Stimulated activated CD4-positive, alpha-beta T cell treated with anti-CD3 and anti-CD28 coated beads, Interleukin-1b, Interleukin-23, amount 100 ng/mL, for 1 hour (primary cell): ENCODE measurements at places on chromosomes 4 and X.
A peak's percentile ranks its signal among the peaks of the same experiment; 100 is the strongest.

DNA sequence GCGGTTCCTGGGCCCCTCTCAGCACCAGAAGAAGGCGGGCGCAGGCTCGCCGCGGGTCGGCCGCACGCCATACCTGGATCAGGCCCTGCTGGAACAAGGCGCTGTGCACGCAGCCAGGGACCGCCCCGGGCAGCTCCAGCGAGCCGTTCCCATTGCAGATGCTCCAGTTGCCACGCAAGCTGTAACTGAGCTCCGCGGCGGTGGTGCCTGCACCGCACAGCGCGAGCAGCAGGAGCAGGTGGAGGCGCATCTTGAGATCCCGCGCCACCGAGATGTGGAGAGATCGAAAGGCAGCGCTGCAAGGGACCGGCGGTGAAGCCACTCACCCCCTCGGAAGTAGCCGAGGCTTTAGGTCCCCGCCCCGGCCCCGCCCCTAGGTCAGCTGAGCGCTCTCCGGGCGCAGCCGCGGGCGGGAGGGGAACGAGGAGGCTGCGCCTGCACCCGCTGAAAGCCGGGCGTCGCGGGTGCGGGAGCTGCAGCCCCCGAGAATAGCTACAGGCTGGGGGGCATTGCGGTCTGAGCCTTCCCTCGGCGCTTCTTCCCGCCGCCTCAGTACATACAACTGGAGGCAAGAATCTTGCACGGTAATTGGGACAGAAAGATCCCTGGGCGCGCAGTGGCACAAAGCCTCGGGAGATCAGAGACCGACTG lies at the start of gene MANBA:
TSS of gene MANBA (minus strand) at position 324 of the 651 bp plus-strand sequence. CDS start at position 250, 74 bp downstream.
- DNase-seq: peak; percentile 47

DNA sequence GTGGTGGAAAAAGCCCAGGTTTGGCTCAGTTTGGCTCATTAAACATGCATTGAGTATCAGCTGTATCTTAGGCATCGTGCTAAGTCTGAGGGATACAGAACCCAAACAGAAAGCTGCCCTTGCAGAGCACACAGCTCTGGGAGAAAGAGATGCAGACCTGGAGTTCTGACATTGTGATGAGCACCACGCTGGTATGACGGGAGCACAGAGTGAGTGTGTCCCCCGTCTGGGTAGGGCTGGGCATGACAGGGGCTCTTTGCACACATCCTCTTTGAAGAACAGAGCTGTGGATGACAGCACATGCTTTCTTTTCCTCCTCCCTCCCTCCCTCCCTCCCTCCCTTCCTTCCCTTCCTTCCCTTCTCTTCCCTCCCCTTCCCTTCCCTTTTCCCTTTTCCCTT lies 52.2 kb downstream of the CLCN4 start:
- no peak for DNase-seq

DNA sequence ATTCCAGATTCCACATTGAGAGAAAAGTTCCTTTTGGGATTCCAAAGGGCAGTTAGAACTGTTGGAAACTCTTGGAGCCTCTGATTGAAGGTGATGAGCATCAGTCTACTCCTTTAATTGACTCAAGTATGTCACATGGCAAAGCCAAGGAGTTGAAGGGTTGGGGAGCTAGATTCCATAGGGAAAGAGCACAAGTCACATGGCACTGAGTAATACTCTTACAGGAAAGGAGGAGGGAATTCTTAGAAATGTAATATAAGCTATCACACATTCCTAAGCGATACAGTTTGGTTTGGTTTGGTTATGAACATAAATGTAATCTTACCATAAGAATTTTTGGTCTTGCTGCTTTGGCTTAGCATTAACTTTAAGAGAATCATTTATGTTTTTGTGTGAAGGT lies 15.7 kb downstream of the SPCS3 start:
- DNase-seq: no peak

GRCh38 chrX:148984238-148984637 lies 483.8 kb downstream of the AFF2 start:
- no peak for DNase-seq

DNA sequence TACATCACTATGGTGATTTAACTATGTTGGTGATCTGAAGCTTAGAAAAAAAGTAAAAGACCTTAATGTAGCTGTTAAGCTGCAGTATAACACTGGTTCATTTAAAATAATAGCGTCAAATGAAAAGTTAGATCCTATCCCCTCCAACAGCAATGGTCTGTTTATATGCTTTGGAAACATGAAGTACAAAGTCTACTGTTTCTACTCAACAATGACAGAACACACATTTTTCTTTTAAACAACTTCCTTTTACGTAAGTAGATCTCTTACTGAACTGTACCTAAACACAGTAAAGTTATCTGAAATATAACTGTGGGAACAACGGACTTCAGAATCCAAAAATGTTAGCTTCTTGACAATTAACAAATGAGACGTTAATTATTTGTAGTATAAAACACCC lies 35.3 kb downstream of the BOD1L1 start:
- no peak for DNase-seq

- no peak for DNase-seq
Observed at GRCh38 chr4:105461221-105461620, 12.6 kb downstream of the PPA2 start.
